ENCODE measurements at places on chromosomes 1 and 21. TPM values are rescaled to one million over a fixed set of nuclear protein-coding genes. Genes with fewer than 3 reads are reported as not detected.

GRCh38 chr1:161872506-161872905 lies 106.4 kb downstream of the ATF6 start:
- peak; percentile 7 for DNase-seq

The PSRC1 gene
- total RNA-seq = 2.8 TPM

DNA sequence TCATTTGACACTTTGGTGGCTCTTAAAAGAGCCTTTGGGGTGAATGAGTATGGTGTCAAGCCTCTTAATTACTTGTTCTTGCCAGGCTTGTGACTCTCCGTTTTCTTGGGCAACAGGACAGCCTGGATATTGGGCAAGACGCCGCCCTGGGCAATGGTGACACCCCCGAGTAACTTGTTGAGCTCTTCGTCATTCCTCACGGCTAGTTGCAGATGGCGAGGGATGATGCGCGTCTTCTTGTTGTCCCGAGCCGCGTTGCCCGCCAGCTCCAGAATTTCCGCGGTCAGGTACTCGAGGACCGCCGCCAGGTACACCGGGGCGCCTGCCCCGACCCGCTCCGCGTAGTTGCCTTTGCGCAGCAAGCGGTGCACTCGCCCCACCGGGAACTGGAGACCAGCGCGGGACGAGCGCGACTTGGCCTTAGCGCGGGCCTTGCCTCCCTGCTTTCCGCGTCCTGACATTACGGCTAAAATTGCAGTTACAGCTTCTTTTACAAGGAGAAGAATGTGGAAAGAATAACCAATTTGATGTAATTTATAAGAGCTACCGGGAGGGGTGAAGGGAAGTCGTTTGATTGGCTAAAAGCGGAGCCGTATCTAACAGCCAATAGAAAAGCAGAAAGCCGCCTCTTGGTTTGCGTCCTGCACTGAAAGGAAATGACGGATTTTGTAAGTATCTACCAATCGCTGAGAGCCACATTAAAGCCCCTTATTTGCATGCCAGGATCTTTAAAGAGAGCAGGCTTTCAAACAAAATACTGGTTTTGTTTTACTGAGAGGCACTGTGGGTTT lies 11.7 kb upstream of the BOLA1 start:
- DNase-seq = peak; percentile 98

The CD101 gene
- total RNA-seq = 0.44 TPM

DNA sequence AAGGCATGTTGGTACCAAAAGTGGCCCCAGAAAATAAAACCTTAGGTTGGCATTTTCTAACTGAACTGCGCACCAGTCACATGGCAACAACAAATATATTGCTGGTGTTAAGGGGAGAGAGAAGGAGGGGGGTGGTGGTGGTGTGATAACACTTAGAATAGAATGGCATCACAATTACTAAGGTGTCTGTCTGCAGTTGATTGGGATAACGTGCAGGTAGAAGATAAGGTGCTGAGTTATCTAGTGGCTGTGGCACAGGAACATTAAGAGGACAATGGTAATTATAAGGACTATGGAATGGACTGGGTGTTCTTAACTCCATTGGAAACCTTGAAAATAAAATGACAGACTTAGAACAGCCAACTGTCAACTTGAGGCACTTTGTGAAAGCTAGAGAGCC lies 1.4 kb upstream of the YIPF1 start:
- DNase-seq = no peak

DNA sequence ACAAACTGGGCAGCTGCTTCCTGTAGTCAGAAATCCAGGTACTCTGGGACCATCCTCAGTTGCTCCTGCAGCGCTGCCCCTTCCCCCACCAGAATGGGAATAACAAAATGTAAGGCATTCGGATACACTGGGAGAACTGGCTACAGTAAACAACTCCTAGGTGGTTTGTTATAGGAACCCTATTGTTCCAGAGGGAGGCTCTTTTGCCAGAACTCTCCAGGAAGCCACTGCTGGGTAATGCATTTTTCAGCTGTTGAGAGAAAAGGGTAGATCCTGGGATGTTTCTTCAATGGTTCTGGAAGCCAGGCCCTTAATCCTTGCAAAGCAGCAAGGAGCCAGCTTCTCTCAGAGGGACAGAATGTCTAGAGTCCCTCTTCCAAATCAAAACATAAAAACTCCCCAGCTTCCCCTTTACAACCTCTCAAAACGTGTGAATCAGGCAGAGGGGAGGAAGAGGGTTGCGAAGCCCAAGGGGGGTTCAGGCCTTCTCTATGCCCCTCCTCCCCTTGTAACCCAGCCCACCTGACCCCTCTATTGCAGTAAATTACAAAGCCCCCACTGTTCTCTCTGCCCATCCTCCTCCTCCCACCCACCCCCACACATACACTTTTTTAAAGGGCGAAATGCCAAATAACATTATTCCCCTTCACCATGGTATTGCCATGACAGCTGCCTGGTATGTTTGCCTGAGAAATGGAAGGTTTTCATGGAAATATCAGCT lies 29.1 kb downstream of the PLPP3 start:
- peak; percentile 47 for DNase-seq

GRCh38 chr1:197917805-197918651 lies 856 bp downstream of the LHX9 start:
- DNase-seq = no peak

The REN gene
- not detected for total RNA-seq

DNA sequence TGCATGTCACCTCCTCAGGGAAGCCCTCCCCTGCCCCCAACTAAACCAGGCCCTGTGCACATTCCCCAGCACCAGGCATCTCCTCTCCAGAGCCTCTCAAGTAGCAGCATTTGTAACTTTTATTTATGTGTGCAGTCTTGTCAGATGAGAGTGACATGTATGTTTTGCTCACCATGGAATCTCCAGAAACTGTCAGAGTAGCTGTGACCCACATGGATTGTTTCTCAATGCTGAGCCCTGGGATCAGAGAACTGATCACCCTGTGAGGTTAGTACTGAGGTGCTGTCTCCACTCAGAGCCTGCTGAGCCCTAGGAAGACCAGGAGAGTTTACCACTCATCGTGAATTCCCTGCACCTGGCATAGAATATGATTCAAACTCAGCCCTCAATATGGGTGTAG lies 190.9 kb upstream of the EDN2 start:
- DNase-seq = no peak

GRCh38 chr1:162629651-162630050 lies 2.6 kb upstream of the DDR2 start:
- DNase-seq = peak; percentile 88

- peak; percentile 75 for DNase-seq
These were observed 19.4 kb downstream of the ENO1 start for GRCh38 chr1:8858888-8859706.

The TNNI3K gene
- 0.22 TPM for total RNA-seq

DNA sequence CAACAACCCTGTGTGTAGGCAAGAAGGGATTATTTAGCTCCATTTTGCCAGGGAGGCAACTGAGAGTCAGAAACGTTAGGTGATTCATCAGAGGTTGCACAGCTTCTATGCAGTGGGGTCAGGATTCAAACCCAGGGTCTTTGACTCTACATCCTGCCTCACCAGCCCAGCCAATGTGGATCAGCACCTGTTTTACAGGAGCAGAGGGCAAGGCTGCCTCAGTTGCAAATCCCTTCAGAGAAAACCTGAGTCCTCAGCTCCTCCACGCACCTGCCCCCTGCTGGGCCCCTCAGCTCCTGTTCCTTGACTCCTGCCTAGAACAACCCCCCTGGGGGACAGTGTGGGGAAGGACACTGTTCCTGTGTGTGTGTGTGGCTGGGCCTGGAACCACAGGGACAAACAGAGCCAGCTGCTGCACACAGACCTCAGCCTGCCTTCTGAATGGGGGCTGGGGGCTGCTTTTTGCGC lies 61.6 kb downstream of the LRRN2 start:
- no peak for DNase-seq

The SLC9C2 gene
- not detected for total RNA-seq

The PADI3 gene
- under 0.01 TPM for total RNA-seq

- no peak for DNase-seq
These were observed 35.0 kb downstream of the ZNF496 start for GRCh38 chr1:247296599-247297180.

The MYBPH gene
- total RNA-seq = not detected

The OR2T35 gene
- not detected for total RNA-seq

DNA sequence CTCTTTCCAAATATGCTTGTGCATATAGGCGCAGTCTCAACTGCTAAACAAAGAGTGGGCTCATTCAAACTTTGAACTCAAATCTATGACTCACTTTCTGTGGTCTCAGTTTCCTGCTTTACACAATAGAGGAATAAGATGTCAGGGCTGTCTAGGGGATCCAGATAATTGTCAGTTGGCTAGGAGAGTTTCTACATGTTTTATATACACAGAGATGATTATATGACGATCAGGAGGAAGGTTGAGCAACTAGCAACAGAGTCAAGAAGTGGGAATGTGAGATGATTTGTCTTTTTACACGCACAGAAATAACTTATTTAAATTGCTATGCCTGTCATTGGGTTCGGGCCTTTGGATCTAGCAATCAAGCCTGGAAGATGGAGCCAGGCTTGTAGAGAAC lies 299.4 kb upstream of the LYPLAL1 start:
- DNase-seq = peak; percentile 97

DNA sequence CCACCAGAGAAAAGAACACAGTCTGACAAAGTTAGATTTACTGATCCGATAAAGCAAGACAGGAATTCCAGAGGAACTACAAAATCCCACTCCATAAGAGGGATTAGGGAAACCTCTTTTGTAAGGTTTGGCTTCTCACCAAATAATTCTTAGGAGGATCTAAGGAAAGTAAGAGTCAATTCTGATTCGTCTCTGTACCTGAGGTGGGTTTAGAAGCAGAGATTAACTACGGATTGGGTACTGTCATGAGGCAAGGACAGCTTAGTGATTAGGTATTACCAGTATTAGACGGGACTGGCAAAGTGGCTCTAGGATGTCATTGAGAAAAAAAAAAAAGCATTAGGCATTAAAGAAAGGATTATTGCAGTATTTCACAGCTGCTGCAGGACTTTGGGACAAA lies 371.7 kb upstream of the BRINP3 start:
- no peak for DNase-seq

The UTS2 gene
- total RNA-seq = not detected

DNA sequence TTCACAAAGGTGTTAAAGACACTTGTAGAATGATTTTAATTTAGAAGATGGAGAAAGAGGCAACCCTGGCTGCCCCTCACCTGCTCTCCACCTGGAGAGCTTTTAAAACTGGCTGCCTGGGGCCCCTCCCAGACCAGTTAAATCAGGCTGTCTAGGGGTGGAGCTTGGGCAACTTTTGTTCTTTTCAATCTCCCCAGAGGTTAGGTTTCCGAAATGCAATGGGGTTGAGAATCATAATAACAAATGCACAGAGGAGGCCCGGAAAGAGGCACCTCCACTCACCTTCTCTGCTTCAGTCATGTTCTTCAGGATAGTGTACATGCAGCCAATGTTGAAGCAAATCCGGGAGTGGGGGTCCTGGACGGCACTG lies 400 bp downstream of the NCF2 start:
- DNase-seq = no peak

The ALX3 gene
- total RNA-seq = not detected

The WNT2B gene
- total RNA-seq = 0.44 TPM

GRCh38 chr1:217453816-217454215 lies 177.1 kb downstream of the GPATCH2 start:
- DNase-seq = no peak

The IL20 gene
- total RNA-seq = not detected

The WNT9A gene
- 0.87 TPM for total RNA-seq

DNA sequence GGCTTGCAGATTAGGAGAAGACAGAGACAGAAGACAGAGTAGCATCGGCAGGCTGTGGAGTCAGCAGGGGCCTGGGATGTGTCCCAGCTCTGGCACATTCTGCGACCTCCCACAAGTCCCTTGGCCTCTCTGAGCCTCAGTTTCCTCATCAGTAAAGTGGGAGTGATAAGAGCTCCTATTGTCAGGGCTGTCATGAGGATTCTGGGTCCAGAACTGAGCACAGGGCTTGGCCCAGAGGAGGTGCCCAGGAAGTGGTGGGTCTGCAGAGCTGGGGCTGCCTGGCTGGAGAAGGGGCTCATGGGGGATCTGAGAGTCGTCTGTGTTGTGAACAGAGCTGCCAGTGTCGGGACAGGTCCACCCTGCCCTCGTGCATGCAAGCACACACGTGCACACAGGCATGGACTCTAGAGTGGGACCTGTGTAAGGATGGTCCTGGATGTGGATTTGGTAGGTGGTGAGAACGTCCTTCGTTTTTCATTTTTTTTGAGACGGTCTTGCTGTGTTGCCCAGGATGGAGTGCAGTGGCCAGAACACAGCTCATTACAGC lies 262.9 kb downstream of the PTPRU start:
- DNase-seq = no peak

The GOLPH3L gene
- total RNA-seq = 10.0 TPM

The CHIA gene
- total RNA-seq = not detected

GRCh38 chr1:86375688-86376087 lies 20.4 kb downstream of the ODF2L start:
- DNase-seq = no peak

The TIE1 gene
- total RNA-seq = 749 TPM

DNA sequence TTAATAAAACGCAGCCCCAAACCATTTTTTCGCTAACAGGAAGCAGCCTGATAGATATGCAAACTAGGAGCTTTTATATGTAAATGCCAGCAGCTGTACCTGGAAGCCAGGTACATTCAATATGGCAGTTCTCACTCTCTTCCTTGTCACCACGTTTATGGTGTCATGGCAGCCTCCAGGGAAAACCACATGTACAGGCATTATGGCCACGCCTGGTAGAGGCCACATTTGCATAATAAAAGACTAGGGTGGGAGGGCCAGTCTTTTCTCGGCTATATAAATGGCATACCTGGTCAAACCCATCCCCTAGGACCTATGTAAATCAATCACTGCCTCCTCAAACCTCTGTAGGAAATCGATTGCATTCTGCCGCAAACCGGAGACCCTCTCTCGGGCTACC lies 247.5 kb downstream of the NEGR1 start:
- DNase-seq = no peak

DNA sequence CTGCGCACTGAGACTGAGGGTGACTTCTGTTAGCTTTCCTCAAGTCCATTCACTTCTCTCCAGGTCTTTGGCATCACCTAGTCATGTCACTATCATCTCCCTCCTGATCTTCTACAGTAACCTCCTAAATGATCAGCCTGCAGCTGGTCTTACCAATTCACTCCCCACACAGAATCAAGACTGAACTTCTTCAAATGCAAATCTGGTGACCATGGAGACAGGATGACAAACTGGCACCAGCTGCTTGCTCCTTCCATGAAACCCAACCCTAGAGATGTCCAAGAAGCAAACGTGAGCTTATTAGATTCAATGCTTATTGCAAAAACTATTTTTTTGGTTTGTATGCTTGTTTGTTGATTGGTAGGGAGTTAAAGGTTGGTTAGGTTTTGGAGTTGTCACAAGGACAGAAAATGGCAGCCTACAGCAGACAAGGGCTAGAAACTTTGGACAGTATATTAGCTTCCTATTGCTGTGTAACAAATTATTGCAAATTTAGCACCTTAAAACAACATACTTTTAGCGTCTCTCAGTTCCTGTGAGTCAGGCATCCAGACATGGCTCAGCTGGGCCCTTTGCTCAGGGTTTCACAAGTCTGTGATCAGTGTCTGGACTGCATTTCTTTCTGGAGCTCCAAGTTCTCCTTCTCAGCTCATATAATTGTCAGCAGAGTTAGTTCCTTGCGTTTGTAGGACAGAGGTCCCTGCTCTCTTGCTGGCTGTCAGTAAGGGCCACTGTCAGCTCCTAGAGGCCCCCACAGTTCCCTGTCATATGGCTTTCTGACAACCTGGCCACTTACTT lies 53.3 kb upstream of the GJA8 start:
- DNase-seq = peak; percentile 71

The RIPPLY3 gene
- total RNA-seq = not detected

Measured in lung microvascular endothelial cell (primary cell).